GM12878 (cell line): ENCODE measurements at places on chromosomes 1 and 21. TPM values are rescaled to one million over a fixed set of nuclear protein-coding genes. Genes with fewer than 3 reads are reported as not detected.

Gene FABP3
- 0.43 TPM in 1 of 2 replicates, not detected in the other for total RNA-seq

Gene SLAMF6
- total RNA-seq = 30.4 and 30.8 TPM in 2 replicates

Gene CHI3L2
- total RNA-seq = 72.1 and 95.0 TPM in 2 replicates

Gene VTCN1
- not detected in 2 replicates for total RNA-seq

Gene RHCE
- total RNA-seq = 0.18 TPM in 1 of 2 replicates, not detected in the other

Gene OR10J1
- not detected in 2 replicates for total RNA-seq

Gene KAZN
- total RNA-seq = 4.0 and 4.7 TPM in 2 replicates

Gene ZMYM4
- 37.0 and 38.4 TPM in 2 replicates for total RNA-seq

Gene CD1B
- not detected in 2 replicates for total RNA-seq

Gene RGS16
- total RNA-seq = 54.9 and 57.1 TPM in 2 replicates

Gene TRNP1
- total RNA-seq = 0.11 and 0.13 TPM in 2 replicates

Gene KRTAP19-4
- not detected in 2 replicates for total RNA-seq

Gene C4BPA
- total RNA-seq = 0.21 and 0.31 TPM in 2 replicates

Gene FCRL2
- 0.21 and 0.36 TPM in 2 replicates for total RNA-seq

Gene ZSWIM5
- 0.74 and 0.97 TPM in 2 replicates for total RNA-seq

Gene C1orf226
- not detected in 2 replicates for total RNA-seq

Gene SYT14
- total RNA-seq = not detected in 2 replicates

Gene SELL
- 43.6 and 55.2 TPM in 2 replicates for total RNA-seq

Gene EFNA3
- total RNA-seq = 1.2 and 1.5 TPM in 2 replicates

Gene CASZ1
- 9.8 and 11.8 TPM in 2 replicates for total RNA-seq
